ENCODE measurements at places on chromosomes 2 and 18. TPM values are rescaled to one million over a fixed set of nuclear protein-coding genes. Genes with fewer than 3 reads are reported as not detected.

DNA sequence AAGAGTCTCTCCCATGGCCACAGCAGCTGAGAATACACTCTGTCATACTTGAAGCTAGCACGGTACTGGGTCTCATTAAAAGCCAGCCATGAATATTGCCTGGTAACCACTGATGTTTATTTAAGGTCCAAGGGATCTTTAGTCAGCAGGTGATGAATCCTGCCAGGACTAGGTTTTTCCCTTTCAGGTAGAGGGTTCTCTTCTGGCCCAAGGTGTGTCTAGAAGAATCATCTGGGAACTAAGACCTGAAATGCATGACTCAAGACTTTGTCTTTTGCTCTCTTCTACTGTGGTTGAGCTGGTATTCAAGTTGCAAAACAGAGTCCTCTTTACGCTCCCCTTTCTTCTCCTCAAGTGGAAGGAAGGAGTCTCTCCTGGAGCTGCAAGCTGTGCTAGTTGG, 400.5 kb upstream of the FSIP2 start:
- no peak overlapping the region for H3K4me3 ChIP-seq
- no peaks in the 10 kb centered on the region for H3K4me1 ChIP-seq
- no peak for DNase-seq
- no peaks in the 10 kb centered on the region for H3K27me3 ChIP-seq
- H3K27ac ChIP-seq, result no peak overlapping the region

DNA sequence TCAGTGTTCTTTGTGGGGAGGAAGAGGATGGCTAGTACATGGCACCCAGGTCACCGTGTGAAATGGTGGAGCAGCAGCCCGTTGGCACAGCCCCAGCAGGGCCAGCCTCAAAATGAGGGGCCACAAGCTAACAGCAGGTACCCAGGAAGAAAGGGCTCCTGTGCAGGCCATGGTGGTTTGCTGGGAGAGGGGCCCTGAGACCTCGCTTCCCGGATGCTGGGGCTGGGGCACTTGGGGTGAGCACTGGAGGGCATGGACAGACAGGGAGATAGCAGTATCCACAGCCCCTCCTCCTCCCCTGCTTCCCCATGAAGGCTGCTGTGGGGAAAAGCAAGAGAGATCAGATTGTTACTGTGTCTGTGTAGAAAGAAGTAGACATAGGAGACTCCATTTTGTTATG, 16.2 kb upstream of the TEX44 start:
- no peak overlapping the region for H3K4me3 ChIP-seq
- H3K27ac ChIP-seq, result no peak overlapping the region
- H3K27me3 ChIP-seq, result peaks cover 10% of the 10 kb centered on the region
- H3K36me3 ChIP-seq, result no peaks in the 10 kb centered on the region
- DNase-seq, result no peak
- H3K4me1 ChIP-seq, result peaks cover 10% of the 10 kb centered on the region

GRCh38 chr2:226911932-226912331, 76.1 kb downstream of the RHBDD1 start:
- peaks cover 10% of the 10 kb centered on the region for H3K4me1 ChIP-seq
- H3K4me3 ChIP-seq, result no peak overlapping the region
- no peaks in the 10 kb centered on the region for H3K27me3 ChIP-seq
- peaks cover 21% of the 10 kb centered on the region for H3K36me3 ChIP-seq
- no peak for DNase-seq

GRCh38 chr2:120596990-120597594, 138.6 kb upstream of the GLI2 start:
- no peak overlapping the region for H3K4me3 ChIP-seq
- no peaks in the 10 kb centered on the region for H3K36me3 ChIP-seq
- H3K4me1 ChIP-seq, result no peaks in the 10 kb centered on the region
- no peak overlapping the region for H3K27ac ChIP-seq

GRCh38 chr2:84849271-84849952, 31.5 kb downstream of the TRABD2A start:
- peak; percentile 64 for DNase-seq
- H3K27ac ChIP-seq, result peak overlapping the region; percentile 72
- no peaks in the 10 kb centered on the region for H3K27me3 ChIP-seq
- peaks cover 90% of the 10 kb centered on the region for H3K4me1 ChIP-seq

DNA sequence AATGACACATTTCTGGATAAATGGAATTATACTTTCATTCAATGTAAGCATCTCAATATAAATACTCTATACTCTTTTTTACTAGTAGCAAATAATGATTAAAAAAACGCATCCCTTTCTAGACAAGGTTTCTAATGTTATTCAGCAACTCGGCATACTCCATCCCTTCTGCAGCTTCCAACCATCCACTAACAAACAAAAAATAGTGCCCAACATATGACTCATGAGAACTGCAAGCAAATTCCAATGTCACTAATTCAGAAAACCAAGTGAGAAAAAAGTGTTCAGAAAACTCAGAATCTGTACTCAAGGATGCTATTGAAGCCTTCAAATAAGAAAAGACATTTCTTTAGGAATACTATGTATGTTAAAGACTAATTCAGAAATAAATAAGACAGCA, 140.0 kb downstream of the BAZ2B start:
- H3K4me1 ChIP-seq, result no peaks in the 10 kb centered on the region
- H3K27ac ChIP-seq, result no peak overlapping the region
- no peak overlapping the region for H3K4me3 ChIP-seq
- H3K27me3 ChIP-seq, result no peaks in the 10 kb centered on the region

DNA sequence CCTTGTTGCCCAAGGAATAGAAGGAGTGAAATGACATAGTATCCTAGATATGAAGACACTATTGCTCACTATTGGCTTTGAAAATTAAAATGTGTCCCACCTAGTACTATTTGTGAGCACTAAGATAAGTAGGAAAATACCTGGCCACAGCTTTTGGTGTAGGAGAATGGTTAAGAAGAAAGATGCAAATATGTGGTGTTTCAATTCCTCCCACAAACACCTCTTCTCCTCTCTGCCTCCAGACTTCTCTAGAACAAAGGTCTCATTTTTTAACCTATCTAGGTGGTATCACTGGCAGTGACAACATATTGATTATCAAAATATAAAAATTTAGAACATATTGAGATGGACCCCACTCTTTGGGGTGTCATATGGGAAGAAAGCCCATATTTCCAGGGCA, 929.9 kb upstream of the FANCL start:
- no peaks in the 10 kb centered on the region for H3K27me3 ChIP-seq
- DNase-seq, result no peak
- H3K4me1 ChIP-seq, result no peaks in the 10 kb centered on the region
- H3K4me3 ChIP-seq, result no peak overlapping the region

GRCh38 chr18:36308711-36309435, 11.4 kb downstream of the FHOD3 start:
- no peak overlapping the region for H3K4me3 ChIP-seq
- peaks cover 24% of the 10 kb centered on the region for H3K27me3 ChIP-seq
- DNase-seq, result no peak
- no peaks in the 10 kb centered on the region for H3K36me3 ChIP-seq
- H3K4me1 ChIP-seq, result no peaks in the 10 kb centered on the region
- no peak overlapping the region for H3K27ac ChIP-seq

GRCh38 chr2:42922790-42923579, 130.6 kb upstream of the HAAO start:
- no peak for DNase-seq
- peaks cover 4% of the 10 kb centered on the region for H3K4me1 ChIP-seq
- no peak overlapping the region for H3K4me3 ChIP-seq
- H3K27me3 ChIP-seq, result no peaks in the 10 kb centered on the region
- H3K36me3 ChIP-seq, result no peaks in the 10 kb centered on the region

- H3K36me3 ChIP-seq, result no peaks in the 10 kb centered on the region
- H3K4me3 ChIP-seq, result no peak overlapping the region
- no peaks in the 10 kb centered on the region for H3K27me3 ChIP-seq
Measured at GRCh38 chr2:30764021-30764800, 43.0 kb downstream of the CAPN13 start.

DNA sequence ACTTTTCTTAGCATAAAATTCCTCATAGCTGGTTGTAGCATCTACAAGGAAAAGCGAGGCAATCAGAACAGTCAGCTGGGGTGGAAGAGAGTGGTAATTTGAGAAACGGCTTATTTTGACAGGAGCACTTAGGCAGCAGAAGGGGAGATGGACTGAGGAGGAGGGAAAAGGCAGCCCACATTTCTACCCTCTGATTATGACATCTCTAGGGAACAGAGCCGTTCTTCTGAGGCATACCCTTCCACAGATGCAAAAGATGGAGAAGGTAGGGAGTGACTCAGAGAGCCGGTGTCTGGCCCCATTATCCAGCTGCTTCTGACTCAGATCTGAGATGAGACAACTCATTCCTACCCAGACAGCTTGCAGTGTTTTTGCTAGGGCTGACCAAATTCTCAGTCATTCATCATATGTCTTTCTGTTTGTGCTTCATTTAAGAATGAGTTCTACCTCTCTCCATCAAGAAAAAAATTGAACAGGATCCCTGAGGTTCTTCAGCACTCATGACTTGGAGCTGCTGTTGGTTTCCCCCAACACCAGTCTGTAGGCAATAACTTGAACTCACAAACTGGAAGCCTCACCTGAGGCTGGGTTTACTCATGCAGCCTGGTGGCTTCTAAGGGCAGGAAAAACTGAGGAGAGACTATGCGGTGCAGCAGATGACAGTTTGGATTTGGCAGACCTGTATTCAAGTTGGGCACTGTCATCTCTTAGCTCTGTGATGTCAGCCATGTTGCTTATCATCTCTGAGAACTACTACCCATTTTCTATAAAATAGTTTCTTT, 15.9 kb upstream of the SEC11C start:
- no peaks in the 10 kb centered on the region for H3K36me3 ChIP-seq
- no peak for DNase-seq
- no peak overlapping the region for H3K27ac ChIP-seq

DNA sequence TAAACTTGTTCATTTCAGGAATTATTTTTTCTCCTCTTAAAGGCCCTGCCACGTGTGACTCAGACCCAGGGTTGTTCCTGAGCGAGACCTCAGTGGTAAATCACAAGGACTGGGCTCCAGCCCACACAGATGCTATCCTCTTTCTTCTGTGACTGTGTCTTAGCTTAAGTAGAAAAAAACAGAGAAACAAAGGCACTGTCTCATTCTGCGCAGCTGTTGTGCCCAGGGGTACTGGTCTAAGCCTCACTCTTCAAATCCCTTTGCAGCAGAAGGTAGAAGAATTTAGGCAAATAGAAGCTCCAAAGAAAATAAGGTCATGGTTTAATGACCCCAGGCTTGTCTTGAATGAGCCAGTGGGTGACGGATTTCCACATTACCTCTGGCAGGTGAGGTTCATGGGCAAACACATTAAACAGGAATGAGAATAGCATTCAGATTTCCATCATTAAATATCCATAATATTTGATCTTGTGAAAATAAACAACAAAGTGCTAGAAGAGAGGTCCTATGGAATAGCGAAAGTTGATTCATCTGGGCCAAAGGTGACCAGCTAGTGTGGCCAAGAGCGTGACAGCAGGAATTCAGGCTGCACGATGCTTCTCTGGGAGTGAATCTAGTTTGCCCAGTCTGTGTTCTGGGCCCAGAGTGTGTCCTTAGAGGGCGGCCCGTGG, 63.3 kb downstream of the LIPG start:
- H3K27me3 ChIP-seq, result peaks cover 14% of the 10 kb centered on the region
- H3K36me3 ChIP-seq, result no peaks in the 10 kb centered on the region
- no peaks in the 10 kb centered on the region for H3K4me1 ChIP-seq

DNA sequence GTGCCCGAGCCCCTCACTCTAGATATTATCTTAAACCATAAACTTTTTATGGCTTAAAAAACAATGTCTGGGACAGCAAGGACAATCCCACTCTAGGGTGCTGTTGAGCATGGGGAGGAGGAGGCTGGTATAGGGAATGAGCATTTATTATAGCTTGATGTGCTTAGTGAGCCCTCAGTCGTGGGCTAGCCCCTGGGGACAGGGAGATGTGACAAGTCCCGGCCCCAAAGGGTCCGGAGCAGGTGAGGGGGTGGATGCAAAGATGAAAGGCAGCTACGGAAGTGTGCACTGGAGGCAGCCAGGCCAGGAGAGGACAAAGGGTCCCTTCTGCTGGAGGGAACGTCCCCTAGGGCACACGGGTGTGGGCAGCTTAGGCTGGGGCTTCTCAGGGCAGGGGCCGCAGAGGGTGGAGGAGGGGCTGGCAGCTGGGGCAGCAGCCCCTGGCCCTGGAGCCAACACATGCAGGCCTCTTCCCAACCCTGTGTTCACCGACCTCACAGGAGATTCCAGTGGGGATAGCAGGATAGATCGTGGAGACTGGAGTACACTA, 106.3 kb upstream of the GPC1 start:
- DNase-seq, result no peak
- H3K4me3 ChIP-seq, result no peak overlapping the region
- H3K4me1 ChIP-seq, result no peaks in the 10 kb centered on the region
- no peaks in the 10 kb centered on the region for H3K36me3 ChIP-seq
- peaks cover under 1% of the 10 kb centered on the region for H3K27me3 ChIP-seq

GRCh38 chr18:11506856-11507255, 102.5 kb upstream of the SLC35G4 start:
- peaks cover 6% of the 10 kb centered on the region for H3K4me1 ChIP-seq
- no peak for DNase-seq
- no peak overlapping the region for H3K4me3 ChIP-seq
- H3K36me3 ChIP-seq, result no peaks in the 10 kb centered on the region
- peaks cover 8% of the 10 kb centered on the region for H3K27me3 ChIP-seq

DNA sequence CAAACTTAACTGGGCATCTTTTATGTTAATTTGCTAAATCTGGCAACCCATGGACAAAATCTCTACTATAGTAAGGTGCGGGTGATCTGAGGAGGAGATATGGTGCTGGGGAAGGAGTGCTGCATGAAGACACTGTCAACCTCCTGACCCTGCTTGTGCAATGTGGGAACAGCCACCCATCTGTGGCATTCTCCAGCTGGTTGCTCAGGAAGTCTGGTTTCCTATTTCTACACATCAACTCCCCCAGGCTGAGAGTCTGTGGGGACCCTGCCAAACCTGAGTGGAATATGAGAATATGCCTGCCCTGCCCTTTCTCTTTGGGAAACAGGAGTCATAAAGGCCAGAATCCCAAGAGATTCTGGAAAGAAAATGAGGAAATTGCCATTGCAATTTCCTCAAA, 60.1 kb upstream of the PAX3 start:
- H3K27ac ChIP-seq, result no peak overlapping the region
- no peak for DNase-seq
- H3K27me3 ChIP-seq, result no peaks in the 10 kb centered on the region
- no peaks in the 10 kb centered on the region for H3K4me1 ChIP-seq

GRCh38 chr18:48573632-48574283, 34.9 kb downstream of the CTIF start:
- H3K4me3 ChIP-seq, result no peak overlapping the region
- peaks cover 3% of the 10 kb centered on the region for H3K27me3 ChIP-seq

GRCh38 chr2:134272806-134273205, 18.9 kb downstream of the MGAT5 start:
- no peak overlapping the region for H3K27ac ChIP-seq
- peaks cover 36% of the 10 kb centered on the region for H3K4me1 ChIP-seq
- no peak overlapping the region for H3K4me3 ChIP-seq
- H3K36me3 ChIP-seq, result peaks cover 52% of the 10 kb centered on the region
- DNase-seq, result no peak

GRCh38 chr2:54341656-54342055, 85.6 kb upstream of the TSPYL6 start:
- H3K36me3 ChIP-seq, result no peaks in the 10 kb centered on the region
- peaks cover 25% of the 10 kb centered on the region for H3K27me3 ChIP-seq
- DNase-seq, result no peak

The FKBP7 gene
- total RNA-seq, result 2.6 TPM

The NAT8 gene
- total RNA-seq, result not detected

The SOX11 gene
- total RNA-seq, result not detected

The SCN3A gene
- total RNA-seq, result not detected

The IL18RAP gene
- total RNA-seq, result 25.2 TPM

Measured in activated CD8-positive, alpha-beta T cell treated with anti-CD3 and anti-CD28 coated beads, Interleukin-2, amount 10 ng/mL, durations not matched to agents 7 days and 5 days (primary cell).